NCI-H187 treated with DMSO at 0.1 percent for 48 hours (cell line): ENCODE measurements at places on chromosomes 5 and 9.

DNA sequence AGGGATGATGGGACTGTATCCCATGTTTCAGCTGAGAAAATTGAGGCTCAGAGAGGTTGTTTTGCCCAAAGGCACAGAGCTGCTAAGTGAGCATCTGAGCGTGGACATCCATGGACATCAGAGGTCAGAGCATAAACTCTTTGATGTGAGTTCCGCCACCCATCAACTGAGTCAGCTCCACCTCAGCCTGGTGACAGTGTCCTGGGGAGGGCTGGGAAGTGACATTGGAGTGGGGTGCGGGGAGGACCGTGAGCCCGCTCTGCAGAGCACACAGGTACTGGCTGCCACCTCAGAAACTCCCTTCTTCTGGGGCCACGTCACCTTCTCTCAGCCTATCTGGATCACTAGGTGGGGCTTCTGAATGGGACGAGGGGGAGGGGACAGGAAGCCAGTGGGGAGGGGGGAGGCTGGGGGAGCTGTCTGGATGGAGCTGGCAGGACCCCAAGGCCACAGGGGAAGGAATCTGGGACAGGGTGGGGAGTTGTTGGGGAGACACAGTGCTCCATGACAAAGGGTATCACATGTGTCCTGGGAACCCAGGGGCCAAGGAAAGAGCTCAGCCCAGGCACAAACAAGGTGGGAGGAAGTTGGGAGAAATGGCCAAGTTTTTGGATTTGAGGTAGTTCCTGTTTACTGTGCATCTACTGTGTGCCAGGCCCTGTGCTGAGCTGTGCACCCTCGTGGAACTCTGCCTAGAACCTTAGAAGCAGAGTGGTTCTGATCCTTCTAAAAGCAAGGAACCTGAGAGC is 2.5 kb downstream of the LAMC3 start:
- DNase-seq, result no peak

GRCh38 chr9:130104491-130105193 is 50.9 kb downstream of the GPR107 start:
- no peak for DNase-seq

GRCh38 chr9:103992938-103993579 is 101.0 kb upstream of the SMC2 start:
- no peak for DNase-seq

GRCh38 chr9:90854637-90855175 is 53.1 kb downstream of the SYK start:
- no peak for DNase-seq
